ENCODE measurements at places on chromosomes 16 and 17. TPM values are rescaled to one million over a fixed set of nuclear protein-coding genes. Genes with fewer than 3 reads are reported as not detected.
A peak's percentile ranks its signal among the peaks of the same experiment; 100 is the strongest.

DPEP3 gene
- 0.19 TPM for total RNA-seq

KLHL10 gene
- 0.14 TPM for total RNA-seq

BCO1 gene
- total RNA-seq = not detected

SLC52A1 gene
- total RNA-seq = 0.23 TPM

FAM20A gene
- not detected for total RNA-seq

NGFR gene
- total RNA-seq = not detected

TBC1D3C gene
- not detected for total RNA-seq

WSCD1 gene
- not detected for total RNA-seq

- no peak for DNase-seq
These were observed 29.7 kb upstream of the CDH15 start for GRCh38 chr16:89141884-89142267.

GRCh38 chr17:77257169-77257568 is 116.4 kb downstream of the SEC14L1 start:
- no peak for DNase-seq

GRCh38 chr16:55728797-55729196 is 73.0 kb downstream of the SLC6A2 start:
- no peak for DNase-seq

GRCh38 chr17:6867849-6868248 is 36.3 kb upstream of the TEKT1 start:
- DNase-seq = no peak

DNA sequence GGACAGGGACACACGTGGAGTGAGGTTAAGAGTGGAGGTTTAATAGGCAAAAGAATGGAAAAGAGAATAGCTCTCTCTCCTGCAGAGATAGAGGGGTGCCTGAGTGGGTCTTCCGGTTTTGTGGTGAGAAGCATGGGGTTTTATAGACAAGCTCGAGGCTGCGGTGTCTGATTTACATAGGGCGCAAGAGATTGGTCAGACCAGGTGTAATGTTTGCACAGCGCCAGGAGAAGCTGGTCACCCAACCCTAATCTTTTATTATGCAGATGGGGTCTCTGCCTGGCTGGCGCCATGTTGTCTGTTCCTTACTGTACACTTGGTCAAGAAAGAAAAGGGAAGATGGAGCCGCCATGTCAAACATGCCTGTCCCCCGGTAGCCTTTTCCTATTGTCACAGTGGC is 44.5 kb upstream of the MLYCD start:
- DNase-seq = no peak

DNA sequence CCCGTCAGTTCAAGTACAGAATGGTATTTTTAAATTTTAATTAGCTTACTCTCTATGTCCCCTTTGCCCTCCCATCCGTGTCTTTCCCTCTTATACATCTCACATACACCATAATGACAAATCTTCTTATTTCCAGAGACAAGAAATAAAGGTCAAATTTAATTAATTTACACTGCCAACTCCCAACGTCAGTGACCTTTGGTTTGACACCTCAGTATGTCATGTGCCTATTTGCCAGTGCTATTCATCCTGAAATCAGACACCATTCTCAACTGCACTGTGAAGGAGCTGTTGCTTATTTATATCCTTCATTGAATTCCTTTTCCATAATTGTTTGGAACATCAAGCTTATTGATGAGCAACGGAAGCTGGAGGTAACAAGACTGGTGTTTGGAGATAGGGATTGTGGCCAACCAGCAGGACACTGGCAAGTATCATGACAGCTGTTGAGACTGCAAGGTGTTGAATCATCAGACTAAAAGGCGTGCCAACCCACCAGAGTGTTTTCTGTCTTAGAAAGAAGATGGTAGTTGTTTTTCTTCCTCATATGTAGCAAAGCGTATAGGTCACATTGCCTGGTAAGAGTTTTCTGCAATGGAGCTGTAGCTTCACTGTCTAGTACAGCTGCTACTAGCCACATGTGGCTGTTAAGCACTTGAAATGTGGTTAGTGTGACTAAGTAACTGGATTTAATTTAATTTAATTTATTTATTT is 12.5 kb downstream of the CALCOCO2 start:
- DNase-seq = no peak

- DNase-seq = no peak
These were observed 39.2 kb downstream of the CEP112 start for GRCh38 chr17:66152756-66153155.

GRCh38 chr17:6713130-6713917 is at the start of gene SLC13A5:
Gene SLC13A5 (minus strand): TSS chr17:6713369. CDS start chr17:6713333, 36 bp downstream.
- no peak for DNase-seq

DNA sequence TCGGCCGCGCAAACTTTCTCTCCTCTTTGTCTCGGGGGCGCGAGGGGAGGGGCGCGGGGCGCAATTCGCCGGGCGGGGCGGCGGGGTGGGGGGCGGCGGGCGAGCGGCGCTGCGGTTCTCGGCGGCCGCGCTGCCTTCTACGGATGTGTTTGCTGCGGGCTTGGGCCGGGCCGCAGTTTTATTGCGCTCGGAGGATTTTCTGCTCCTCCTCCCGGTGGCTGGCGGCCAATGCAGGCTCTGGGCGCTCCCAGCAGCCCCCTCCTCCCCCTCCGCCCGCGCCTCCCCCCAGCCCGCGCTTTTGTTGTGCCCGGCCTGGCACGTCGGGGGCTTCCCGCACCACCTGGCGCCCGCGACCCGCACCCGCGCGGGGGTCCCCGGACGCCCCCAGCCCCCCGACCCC is at the start of gene TIMP2:
TIMP2 (minus strand) TSS at position 154 of the 400 bp plus-strand sequence. CDS start 299 bp downstream, outside the sequence.
- peak; percentile 71 for DNase-seq

DNA sequence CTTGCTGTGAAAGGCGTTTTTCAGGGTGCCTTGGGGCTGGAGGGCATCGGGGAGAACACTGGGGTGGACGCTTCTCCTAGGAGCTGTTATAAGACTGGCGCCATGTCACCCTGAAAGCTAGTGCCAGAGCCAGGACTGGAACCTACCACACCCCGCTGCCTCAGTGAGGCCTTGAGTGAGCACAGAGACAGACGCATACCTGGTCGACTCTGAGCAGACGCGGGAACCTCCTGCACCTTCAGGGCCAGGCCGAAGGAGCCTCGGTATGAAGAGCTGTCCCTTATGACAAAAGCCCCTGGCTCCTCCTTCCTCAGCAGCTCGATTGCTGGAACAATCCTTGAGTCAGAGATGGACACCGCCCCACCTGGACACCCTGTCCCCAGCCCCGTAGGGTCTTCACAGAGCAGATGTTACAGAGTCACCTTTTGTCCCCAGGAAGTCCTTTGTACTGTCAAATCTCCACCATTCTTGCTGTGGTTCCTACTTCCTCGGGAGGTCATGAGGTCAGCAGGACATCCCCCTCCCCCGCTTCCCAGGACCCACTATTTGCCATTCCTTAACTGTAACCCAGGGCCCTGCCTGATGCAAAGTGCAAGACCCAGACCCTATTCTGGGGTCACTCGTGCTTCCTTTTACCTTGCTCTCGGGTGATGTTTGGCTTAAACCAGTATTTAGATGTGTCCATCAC is 17.0 kb downstream of the TNS4 start:
- DNase-seq = no peak

GRCh38 chr16:48907906-48908634 is 298.1 kb upstream of the N4BP1 start:
- DNase-seq = no peak

DNA sequence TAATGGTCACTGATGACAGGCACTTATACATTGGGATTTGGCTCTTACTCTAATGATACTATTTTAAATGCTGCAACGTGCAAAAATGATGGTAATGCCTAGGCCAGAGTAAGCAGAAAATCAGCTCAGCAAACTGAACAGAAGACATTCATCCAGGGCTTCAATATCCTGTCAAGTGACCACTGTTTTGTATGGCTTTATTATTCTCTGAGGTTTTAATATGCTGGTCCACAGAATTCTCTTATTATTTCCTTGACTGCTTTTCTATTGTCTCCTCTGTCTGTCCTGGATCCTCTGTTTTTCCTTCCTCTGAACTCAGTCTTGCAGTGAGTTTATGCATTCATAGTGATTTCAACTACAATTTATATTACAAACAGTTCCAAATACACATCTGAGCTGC is 90.8 kb upstream of the PMFBP1 start:
- DNase-seq = no peak

DNA sequence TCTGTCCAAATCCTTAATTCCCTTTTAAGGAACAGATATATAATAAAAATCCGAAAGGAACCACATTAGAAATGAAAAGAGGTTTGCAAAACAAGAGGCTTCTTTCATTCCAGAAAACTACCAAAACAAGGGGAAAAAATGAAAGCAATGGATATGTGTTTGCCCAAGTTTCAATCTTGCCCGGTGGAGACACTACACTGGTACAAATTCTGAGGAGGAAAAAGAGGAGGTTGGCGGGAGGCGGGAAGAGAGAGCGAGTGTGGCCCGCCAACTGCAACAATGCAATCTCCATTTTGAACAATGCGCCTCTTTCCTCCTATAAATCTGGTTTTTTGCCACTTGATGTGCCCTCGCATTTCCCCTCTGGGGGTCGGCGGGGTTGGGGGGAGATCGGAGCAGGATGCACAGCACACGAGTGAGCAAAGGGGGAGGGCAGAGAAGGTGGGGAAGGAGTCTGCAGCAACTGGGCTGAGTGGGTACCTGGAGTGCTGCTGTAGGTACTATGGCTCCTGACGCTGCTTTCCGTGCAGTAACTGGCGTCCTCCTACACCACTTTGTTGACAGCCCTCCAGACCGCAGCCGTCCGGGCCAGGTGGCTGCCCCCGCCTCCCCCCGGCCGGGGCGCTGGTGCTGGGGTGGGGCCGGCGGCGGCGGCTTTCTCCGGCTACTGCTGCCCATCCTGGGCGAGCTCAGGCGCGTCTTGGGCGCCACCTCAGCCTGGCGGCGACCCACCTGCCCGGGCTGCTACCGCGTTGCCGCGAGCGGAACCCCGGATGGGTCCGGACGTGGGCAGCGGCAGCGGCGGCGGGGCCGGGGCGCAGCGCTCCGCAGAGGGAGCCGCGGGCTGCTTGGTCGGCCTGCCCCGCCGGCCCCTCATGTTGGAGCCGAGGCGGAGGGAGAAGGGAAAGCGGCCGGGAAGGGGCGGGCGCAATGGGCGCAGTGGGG is 93.8 kb upstream of the PLEKHM1 start:
- DNase-seq = peak; percentile 71

DNA sequence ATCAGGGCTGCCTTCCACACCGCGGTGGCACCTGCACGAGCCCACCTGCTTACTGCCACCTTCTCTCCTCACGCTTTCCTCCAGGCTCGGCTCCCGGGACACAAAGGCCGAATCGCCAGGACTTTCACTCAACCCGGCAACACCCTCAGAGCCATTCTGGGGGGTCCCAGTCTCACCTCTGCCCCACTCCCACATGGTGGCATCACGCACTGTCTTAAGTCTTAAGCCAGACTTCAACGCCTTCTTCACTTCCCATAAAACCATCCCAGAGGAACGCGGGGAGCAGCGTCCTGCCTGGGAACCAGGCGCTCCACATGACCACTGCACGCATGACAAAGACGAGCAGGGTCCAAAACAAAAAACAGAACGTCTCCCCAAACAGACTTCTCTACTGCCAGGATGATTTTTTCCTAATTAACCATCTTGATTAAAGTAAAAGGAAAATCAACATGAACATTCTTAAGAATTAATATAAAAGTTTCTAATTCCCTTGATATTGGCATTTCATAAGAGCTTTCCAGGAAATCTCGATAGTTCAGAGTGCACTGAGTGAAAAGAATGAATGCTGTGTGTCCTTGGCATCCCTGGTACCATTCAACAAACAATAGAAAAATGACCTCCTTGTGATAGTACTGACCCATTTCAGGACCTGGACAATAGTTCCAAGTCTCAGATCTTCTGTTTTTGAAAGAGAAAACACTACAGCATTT is 2.6 kb downstream of the CANT1 start:
- DNase-seq = no peak

GRCh38 chr17:38893607-38894006 is 23.7 kb downstream of the LASP1 start:
- DNase-seq = no peak

DNA sequence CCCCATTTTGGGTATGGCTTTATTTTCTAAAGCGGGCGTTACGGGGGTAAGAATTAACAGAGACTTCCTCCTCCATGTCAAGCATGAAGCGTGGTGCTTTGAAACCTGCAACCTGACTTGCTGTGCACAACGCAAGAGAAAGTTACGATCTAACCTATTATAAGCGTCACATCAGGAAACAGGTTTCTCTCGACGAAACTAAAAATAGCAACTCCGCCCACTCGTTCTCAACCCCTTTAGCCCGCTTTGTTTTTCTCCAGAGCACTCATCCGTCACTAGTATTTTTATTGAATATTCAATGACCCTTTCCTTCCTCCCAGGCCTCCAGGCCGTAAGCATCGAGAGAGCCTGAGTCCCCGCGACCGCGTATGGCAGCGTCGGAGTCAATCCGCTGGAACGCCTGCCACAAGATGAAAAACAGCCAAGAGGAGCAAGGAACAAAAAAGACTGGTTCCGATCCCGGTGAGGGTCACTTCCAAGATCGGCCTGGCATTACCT is 555 bp downstream of the NUP88 start:
- DNase-seq = peak; percentile 63

GRCh38 chr17:30381340-30381659 is 2.6 kb downstream of the CPD start:
- no peak for DNase-seq

DNA sequence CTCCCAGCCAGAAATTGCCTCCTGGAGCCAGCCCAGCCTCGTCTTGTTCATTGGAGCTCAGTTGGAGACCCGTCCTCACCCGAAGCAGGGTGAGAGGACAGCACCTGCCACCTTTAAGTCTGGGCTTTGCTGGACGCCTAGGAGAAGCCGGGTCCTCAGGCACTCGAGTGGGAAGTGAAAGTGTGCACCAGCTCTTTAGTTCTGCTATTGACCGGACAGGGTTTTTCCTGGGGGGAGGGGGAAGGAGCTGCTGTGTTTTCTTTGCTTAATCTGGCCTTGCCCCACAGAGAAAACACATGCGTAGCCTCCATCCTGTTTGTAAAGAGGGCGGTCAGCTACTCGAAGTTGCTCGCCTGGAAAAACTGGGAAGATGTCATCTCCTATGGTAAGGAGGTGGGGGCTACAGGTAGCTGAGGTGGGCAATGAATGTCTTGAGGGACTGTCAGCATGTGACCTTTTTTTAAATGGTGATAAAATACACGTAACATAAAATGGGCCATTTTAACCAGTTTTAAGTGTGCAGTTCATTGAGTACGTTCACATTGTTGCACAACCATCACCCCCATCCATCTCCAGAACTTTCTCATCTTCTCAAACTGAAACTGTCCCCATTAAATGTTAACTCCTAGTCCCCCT is 34.4 kb downstream of the CMIP start:
- DNase-seq = no peak

DNA sequence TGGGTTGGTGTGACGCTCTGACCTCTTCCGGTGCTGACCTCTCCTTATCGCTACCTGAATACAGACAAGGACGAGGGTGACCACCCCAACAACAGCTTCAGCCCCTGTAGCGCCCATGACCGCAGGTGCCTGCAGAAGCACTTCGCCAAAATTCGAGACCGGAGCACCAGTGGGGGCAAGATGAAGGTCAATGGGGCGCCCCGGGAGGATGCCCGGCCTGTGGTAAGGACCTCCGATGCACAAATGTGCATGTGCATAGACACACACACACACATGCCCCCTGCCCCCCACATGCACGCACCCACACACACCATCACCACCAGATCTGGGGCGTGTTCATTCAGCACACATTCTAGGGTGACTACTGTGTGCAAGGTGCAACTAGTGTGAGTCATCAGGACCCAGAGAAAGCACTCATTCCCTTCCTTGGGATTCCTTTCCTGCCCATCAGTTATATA is 9.7 kb downstream of the IGFBP4 start:
- DNase-seq = no peak

GRCh38 chr16:63925221-63925620 is 1196.6 kb downstream of the CDH11 start:
- no peak for DNase-seq

- DNase-seq = no peak
These were observed 348.2 kb downstream of the CDH11 start for GRCh38 chr16:64773638-64774037.

GRCh38 chr17:48134912-48135480 is 27.4 kb downstream of the SNX11 start:
- no peak for DNase-seq
